Foreskin fibroblast (primary cell): ENCODE measurements at places on chromosomes 3 and 15.

DNA sequence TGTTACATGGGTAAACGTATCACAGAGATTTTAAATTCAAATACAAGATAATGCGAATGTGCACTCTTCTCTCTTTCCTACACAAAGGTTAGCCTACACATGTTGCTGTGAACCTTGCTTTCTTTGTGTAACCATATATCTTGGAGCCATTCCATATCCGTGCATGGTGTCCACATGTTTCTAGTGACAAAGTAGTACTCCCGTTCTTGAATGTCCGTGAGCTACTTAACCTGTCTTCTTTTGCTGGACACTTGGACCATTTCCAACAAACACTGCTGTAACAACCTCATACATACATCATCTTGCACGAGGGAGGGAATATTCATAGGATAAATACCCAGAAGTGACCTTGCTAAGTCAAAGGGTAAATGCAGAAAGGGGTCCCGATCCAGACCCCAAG lies 75.0 kb downstream of the STRIT1 start:
- DNase-seq, result no peak

- DNase-seq, result no peak
Observed at GRCh38 chr15:41915255-41915994, 21.6 kb upstream of the SPTBN5 start.

- DNase-seq, result peak; percentile 96
Observed at GRCh38 chr15:82046666-82047452, 1.0 kb upstream of the MEX3B start.

DNA sequence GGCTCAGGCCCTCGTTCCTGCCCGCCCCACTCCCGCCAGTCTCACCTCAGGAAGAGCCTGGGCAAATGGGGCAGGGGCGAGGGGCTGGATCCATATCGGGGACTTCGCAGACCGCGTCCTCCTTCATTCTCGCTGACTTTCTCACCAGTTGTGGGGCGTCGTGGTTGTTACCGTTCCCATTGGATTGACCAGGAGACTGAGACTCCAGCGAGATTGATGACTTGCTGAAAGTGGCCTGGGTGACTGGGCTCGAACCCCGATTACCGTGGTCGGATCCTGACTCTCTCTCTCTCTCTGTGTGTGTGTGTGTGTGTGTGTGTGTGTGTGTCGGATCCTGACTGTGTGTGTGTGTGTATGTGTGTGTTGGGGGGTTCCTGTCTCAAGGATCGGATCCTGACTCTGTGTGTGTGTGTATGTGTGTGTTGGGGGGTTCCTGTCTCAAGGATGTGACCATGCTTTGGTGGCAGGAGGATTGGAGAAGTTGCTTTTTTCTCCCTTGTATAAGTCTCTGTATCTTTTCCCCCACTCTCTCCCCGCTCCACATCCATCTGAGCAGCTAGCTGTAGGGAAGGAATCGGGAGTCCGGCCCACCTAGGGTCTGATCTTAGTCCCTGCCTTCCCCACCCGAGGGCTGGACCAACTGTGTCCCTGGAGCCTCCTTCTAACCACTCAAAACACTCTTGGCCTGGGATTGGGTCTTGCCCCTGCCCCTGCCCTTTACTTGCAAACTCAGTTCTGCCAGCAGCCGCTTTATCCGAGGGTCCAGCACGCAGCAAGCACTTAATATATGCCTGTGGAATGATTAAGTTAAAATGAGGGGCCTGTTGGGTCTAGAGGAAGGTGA lies 603 bp downstream of the PLEKHO2 start:
- no peak for DNase-seq

GRCh38 chr15:83837945-83838571 lies 184.1 kb downstream of the ADAMTSL3 start:
- DNase-seq, result no peak

DNA sequence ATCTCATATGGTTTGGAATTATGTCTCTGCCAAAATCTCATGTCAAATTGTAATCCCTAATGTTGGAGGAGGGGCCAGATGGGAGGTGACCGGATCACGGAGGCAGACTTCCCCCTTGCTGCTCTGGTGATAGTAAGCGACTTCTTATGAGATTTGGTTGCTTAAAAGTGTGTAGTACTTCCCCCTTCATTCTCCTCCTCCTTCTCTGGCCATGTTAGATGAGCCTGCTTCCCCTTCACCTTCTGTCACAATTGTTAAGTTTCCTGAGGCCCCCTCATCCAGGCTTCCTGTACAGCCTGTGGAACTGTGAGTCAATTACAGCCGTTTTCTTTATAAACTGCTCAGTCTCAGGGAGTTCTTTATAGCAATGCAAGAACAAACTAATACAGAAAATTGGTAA lies 51.1 kb downstream of the NEDD4 start:
- no peak for DNase-seq

DNA sequence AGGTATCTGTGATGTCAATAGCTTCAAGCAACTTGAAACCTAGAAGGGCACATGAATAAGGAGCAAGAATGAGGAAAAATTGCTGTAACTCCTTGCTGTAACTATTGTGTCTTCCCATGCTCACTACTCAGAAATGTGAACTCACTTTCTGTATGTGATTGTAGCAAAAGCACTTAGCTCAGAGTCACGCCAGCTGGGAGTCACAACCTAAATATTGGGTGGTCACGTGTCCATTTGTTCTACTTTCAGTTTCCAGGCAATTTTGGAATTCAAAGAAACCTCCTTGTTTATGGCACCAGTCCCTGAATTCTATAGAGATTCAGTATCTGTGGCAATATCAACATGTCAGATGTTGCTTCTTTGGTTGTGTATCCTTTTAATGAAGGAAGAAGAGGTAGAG lies 241.6 kb upstream of the AZI2 start:
- DNase-seq, result no peak

GRCh38 chr3:191502583-191502982 lies 41.6 kb downstream of the PYDC2 start:
- no peak for DNase-seq

GRCh38 chr3:130429713-130430023 lies 84.2 kb downstream of the COL6A5 start:
- no peak for DNase-seq

DNA sequence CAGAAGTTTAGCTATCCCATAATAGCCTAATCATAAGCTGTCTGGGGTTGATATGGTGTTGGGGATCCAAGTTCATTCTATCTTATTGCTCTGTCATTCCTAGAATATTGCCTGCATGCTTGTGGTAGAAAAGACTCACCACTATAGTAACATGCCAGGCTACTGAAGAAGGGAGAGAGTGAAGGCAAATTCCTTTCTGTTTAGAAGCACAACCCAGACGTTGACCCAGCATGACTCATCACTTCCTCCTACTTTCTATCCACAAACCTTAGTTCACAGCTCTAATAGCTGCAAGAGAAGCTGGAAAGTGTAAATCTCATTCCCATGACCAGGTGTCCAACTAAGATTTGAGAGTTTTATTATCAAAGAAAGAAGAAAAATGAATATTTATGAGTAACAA lies 57.8 kb upstream of the NMD3 start:
- peak; percentile 87 for DNase-seq

GRCh38 chr3:171145798-171146197 lies 119.3 kb upstream of the SLC2A2 start:
- no peak for DNase-seq

DNA sequence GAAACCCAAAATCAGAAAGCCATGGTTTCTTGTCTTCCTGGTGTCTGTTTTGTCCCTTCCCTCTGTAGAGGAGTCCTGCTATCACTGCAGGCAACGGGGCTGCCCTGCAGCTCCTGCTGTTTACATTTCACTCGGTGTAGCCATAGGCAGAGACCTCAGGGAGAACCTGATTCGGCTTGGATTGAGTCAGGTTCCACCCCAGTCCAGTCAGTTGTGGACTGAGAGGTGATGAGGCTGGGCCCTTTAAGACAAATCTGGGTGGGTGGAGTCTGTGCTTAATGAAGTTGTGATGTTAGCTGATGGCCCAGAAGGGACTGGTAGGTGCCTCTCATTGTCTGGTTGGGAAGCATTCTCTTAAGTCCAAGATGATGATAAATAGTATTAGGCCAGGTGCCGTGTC lies 35.7 kb downstream of the FLNB start:
- no peak for DNase-seq

- DNase-seq, result no peak
Observed at GRCh38 chr3:117837391-117837790, 1127.8 kb downstream of the TUSC7 start.

DNA sequence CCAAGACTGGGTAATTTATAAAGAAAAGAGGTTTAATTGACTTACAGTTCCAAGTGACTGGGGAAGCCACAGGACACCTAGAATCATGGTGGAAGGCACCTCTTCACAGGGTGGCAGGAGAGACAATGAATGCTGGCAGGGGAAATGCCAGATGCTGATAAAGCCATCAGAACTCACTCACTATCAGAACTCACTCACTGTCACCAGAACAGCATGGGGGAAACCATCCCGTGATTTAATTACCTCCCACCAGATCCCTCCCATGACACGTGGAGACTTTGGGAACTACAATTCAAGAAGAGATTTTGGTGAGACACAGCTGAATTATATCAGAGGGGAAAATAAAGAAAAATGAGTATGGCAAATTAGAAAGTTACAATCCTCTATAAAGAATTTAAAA lies 310.9 kb downstream of the BCHE start:
- DNase-seq, result no peak

DNA sequence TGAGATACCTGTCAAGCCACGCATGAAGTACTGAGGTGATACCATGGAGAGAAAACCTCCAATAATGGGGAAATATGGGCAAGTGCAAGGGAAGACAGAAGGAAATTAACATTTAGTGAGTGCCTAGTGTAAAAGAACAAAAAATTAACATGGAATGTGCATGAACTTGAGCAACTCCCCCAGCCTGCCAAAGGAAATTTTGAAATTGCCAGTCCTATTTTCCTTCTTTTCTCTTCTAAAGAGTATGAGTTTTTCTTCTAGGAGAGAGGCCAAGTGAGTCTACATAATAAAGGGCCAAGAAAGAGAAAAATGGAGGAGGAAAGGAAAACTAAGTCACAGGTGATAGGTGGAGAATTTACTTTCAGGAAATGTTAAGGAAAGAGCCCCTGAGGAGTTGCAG lies 602.4 kb upstream of the MDFIC2 start:
- no peak for DNase-seq

GRCh38 chr3:26562021-26562768 lies 60.4 kb upstream of the LRRC3B start:
- no peak for DNase-seq

GRCh38 chr3:13529196-13530112 lies 19.5 kb upstream of the FBLN2 start:
- no peak for DNase-seq

DNA sequence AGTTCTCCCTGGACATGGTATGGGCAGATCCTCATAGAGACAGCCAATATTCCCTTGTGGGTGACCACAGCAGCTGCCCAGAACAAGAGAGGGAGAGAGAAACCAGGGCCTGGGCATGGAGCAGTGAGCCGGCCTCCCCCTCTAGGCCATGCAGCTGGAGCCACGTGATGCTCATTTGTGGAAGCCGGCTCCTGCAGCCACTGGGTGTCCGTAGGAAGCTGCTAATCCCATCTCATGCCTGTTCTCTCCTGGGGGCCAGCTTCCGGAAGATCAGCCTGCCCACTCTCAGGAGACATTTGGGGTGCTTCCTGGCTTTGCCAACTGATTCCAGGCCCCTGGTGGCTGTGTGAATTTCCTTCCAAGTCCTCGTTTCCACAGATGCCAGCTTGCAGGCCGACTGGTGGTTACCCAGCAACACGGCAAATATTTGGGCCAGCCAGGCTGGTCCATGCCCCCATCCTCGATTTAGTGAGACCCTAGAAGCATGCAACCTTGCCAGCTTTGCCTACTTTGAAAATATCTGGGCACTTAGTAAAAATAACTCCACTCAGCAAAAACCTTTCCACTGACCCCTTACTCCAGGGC lies 55.3 kb downstream of the LINGO1 start:
- DNase-seq, result no peak

DNA sequence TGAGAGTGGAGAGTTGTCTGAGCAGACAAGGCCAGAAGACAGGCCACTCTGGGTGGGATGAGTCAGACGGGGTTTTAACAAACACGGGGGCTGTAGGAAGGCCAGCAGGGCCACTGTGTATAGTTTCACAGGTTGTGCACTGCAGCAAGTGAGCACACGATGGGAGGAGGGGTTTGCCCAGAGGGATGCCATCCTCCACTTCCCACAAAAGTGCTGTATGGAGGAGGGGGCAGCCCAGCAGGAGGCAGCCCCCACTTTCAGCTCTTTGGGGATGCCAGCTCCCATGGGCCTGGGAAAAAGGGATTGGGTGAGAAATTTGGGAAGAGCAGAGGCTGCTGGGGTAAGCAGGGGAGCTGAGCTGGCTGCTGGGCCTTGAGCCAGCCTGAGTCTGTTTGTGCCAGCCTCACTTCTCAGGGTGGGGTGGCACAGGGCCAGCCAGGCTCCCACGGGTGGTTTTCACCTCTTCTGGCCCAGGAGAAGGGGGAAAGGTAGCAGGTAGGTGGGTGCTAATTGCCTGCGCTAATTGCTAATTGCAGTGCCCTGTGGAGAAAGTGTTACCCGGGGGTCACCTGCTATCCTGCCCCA lies 6.7 kb downstream of the ZBTB47 start:
- no peak for DNase-seq

DNA sequence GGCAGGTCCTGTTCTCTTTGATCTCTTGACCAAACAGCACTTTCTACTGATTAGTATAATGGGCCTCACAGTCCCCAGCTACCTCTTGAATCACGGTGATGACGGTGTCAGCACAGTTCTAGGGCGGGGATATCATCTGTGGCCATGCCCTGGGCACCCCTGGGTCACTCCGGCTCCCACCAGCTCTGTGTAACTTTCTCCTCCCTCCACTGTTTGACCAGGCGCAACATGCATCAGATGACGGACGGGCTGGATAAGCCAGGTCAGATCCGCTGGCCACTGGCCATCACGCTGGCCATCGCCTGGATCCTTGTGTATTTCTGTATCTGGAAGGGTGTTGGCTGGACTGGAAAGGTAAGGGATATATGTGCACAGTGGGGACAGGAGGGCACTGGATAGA lies 29.6 kb downstream of the SLC6A1 start:
- no peak for DNase-seq

DNA sequence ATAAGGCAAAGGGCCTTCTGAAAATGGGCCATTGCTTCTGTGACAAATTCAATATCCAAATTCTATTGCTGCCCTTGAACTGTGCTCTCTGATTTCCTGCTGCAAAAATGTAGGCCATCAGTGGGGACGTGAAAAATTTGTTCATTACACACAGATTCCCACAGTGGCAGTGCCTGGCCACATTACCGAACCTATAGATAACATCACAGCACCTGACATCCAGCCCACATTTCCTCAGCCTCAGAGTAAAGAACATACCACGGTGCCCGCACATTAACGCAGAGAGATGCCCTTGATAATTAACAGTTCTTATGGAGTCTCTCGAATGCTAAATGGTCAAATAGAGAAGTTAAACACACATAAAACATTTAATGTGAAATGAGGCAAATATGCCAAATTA lies 931.6 kb upstream of the CFAP20DC start:
- DNase-seq, result no peak

GRCh38 chr3:25007974-25008658 lies 419.9 kb upstream of the RARB start:
- DNase-seq, result no peak

DNA sequence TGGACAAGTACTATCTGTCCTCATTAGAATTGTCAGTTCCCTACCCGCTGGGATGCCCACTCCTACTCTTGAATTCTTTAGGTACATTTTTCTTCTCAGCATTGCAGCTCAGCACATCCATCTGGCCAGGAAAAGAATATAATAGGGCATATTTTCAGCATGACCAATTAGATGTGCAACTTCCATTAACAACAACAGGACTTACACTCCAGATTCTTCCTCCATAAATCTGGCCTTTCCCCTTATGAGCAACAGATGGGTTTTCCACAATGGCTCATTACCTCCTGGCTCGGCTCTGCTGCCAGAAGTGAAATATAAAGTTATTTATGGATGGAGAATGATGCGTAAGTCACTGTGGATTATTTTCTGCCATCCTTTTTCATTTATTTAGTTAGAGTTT lies 443.8 kb upstream of the TGFBR2 start:
- peak; percentile 90 for DNase-seq

GRCh38 chr3:53841296-53841695 lies 4.9 kb downstream of the CHDH start:
- no peak for DNase-seq
